ENCODE measurements at places on chromosomes 3 and 15.

DNA sequence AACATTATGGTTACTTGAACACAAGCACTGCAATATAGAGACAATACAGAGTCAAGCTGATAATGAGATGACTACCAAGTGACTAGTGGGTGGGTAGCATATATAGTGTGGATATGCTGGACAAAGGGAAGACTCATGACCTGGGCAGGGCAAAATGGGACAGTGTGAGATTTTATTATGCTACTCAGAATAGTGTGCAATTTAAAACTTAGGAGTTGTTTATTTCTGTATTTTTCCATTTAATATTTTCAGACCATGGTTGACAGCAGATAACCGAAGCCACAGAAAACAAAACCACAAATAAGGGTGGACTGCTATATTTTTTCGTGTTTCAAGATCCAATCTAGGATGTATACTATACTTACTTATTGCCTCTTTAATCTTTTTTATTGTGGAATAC, 19.6 kb downstream of the GALK2 start:
- no peak for DNase-seq

- DNase-seq = no peak
Observed at GRCh38 chr3:119279584-119280243, 14.5 kb upstream of the ARHGAP31 start.

DNA sequence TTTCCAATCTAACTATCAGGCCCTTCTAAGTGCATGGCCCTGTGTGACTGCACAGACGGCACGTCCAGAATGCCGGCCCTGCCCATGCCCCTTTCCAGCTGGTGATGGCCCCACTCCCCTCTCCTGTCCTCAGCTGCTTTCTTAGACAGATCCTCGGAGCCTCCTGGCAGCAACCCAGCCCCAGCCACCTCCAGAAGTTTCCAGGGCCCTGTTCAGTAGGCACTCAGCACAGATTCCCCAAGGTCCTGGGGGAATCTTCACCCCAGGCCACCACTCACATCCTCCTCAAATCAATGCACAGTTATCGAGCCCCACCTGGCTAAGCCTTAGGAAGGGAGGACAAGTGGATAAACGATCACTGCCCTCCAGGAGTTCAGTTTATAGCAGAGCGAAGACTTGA, 1.4 kb upstream of the CRABP1 start:
- no peak for DNase-seq

DNA sequence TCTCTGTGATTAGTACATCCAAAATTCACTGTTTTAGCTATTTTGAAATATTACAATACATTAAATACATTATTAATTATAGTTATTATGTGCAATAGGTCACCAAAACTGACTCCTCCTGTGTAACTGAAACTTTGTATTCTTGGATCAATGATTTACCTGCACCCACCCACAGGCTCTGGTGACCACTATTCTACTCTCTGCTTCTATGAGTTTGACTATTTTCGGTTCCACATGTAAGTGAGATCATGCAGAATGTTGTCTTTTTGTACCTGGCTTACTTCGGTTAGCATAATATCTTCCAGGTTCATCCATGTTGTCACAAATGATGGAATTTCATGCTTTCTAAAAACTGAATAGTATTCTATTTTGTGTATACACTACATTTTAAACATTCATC, 43.8 kb downstream of the SLC2A2 start:
- DNase-seq = no peak

GRCh38 chr3:19148768-19149091, 420 bp downstream of the KCNH8 start:
- DNase-seq = no peak

- DNase-seq = no peak
Observed at GRCh38 chr15:70356919-70357318, 259.2 kb upstream of the TLE3 start.

DNA sequence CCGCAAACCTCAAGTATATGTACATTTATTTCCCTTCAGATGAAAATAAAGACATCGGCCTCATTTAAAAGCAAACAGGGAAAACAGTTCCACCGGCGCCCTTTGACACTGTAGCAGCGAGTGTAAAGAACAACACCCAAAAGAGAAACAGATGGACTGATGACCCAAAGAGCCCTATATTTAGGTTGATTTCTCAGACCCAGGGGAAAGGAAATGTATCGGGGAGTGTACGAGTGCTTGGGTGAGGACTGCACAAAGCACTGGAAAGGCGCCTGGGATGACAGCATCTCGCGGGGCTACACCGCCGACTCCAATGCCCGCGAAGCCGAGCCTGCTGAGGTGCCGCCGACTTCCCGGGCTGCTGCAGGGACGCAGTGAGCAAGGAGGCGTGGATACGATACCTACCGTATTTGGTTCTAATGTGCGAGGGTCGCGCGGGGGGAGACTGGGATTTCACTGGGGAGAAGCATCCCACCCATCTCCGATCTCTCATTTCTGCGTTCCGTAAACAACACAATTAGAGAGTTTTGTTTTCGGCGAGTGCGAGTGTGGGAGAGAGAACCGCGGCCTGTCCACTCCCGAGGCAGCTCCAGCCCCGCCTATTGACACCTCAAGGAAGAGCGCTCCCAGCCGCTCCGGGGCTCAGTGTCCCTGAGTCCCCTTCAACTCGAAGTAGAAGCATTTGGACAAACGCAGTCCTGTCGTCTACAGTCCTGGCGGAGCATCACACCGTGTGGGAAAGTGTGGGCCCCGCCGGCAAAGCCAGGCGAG, 2.0 kb downstream of the MECOM start:
- no peak for DNase-seq

Data from activated CD4-positive, alpha-beta memory T cell treated with anti-CD3 and anti-CD28 coated beads for 36 hours (primary cell).